ENCODE measurements at places on chromosomes 4 and X.

DNA sequence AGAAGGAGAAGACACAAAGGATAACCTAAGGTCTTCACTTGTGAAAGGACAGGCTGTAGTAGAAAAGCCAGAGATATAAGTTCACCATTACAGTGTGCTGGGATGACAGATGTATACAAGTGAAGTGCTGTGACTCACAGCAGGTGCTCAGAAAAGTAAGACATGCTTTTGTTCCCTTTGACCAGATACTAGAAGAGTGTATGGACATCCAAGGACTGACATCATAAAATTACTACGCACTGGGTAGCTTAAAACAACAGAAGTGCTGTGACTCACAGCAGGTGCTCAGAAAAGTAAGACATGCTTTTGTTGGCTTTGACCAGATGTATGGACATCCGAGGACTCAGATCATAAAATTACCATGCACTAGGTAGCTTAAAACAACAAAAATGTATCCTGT is 61.6 kb upstream of the BTC start:
- DNase-seq, result no peak

GRCh38 chr4:21845663-21846062 is 102.9 kb downstream of the KCNIP4 start:
- DNase-seq, result no peak

GRCh38 chr4:152771741-152772533 is 7.6 kb downstream of the TIGD4 start:
- DNase-seq, result no peak

GRCh38 chr4:72390409-72390808 is 178.6 kb downstream of the ADAMTS3 start:
- DNase-seq, result no peak

- DNase-seq, result no peak
These were observed 1.4 kb upstream of the CEP135 start for GRCh38 chr4:55947254-55947882.

GRCh38 chrX:48736303-48736702 is 25.2 kb upstream of the GLOD5 start:
- DNase-seq, result no peak

- DNase-seq, result no peak
These were observed 43.7 kb downstream of the STAG2 start for GRCh38 chrX:124005228-124005627.

DNA sequence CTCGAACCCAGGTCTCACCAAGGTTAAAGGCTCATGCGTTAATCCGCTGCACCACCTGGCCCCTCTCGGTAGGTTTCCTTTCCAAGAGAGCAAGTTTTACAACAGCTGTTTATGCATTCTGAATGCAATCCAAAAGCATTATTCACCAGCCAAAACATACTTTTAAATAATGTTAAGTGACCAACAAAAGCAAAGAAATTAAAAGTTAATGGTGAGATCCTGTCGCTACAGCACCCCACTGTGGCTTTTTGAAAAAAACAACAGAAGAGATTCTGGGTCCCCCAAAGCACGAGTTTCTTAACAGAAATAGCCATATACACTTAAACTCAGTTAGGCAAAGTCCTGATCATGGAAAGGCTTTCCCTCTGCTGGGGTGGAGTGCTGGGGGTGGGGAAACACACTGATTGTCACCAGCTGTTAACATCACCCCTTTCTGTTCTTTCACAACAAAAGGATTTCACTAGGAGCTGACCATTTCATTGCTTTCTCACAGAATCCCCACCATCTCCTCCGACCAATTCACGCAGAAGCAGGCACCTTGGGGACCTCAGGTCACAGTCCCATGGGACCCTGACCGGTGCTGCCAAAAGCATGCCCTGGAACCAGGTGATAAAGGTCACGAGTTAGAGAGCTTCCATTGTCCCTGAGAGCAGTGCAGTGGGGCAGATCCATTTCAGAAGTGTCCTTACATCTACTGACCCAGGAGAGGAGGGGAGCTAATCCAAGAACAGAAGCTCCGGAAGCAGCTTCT is 51.2 kb downstream of the ZNF827 start:
- no peak for DNase-seq

- DNase-seq, result no peak
These were observed 32.2 kb upstream of the CCKAR start for GRCh38 chr4:26522478-26522877.

DNA sequence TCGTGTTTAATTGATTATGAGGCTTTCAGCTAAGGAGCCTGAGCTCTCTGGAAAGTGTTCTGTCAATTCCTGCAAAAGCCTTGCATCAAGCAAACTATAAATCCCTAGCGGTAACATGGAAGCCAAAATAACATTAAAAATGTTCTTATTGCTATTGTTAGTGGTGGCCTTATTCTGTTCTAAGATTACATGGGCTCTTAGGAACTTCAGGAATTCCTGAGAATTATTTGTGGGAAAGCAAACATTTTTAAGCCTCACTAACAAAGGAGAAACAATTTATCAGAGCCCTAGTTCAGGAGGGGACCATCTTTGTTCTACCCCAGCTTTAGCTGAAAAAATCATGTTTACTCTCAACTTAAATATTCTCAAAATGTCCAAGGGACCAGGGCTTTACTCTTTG is 119.6 kb downstream of the PAPSS1 start:
- no peak for DNase-seq

DNA sequence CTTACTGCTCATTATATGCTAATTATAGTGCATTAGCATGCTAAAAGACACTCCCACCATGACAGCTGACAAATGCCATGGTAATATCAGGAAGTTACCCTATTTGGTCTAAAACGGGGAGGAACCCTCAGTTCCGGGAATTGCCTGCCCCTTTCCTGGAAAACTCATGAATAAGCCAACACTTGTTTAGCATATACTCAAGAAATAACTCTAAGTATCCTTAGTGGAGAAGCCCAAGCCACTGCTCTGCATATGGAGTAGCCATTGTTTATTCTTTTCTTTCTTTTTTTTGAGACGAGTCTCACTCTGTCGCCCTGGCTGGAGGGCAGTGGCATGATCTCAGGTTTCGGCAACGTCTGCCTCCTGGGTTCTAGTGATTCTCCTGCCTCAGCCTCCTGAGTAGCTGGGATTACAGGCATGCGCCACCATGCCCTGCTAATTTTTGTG is 15.5 kb downstream of the NUDT6 start:
- DNase-seq, result no peak

- no peak for DNase-seq
These were observed 61.4 kb downstream of the SHISA3 start for GRCh38 chr4:42458657-42459056.

Measured in stimulated activated CD8-positive, alpha-beta memory T cell treated with anti-CD3 and anti-CD28 coated beads, Interleukin-4, amount 100 ng/mL, for 4 hours (primary cell).